Naive B cell (primary cell): ENCODE measurements at places on chromosomes 4 and X. TPM values are rescaled to one million over a fixed set of nuclear protein-coding genes. Genes with fewer than 3 reads are reported as not detected.

Gene TASL
- 39.8 TPM for polyA plus RNA-seq

Gene NOX1
- not detected for polyA plus RNA-seq

Gene PROM1
- not detected for polyA plus RNA-seq

Gene CCDC110
- polyA plus RNA-seq, result 0.92 TPM

Gene TMEM184C
- 23.6 TPM for polyA plus RNA-seq

Gene PHEX
- not detected for polyA plus RNA-seq

Gene VCX3A
- not detected for polyA plus RNA-seq

Gene GPRASP1
- polyA plus RNA-seq, result 3.0 TPM
